ENCODE measurements at places on chromosomes 2 and 18.

DNA sequence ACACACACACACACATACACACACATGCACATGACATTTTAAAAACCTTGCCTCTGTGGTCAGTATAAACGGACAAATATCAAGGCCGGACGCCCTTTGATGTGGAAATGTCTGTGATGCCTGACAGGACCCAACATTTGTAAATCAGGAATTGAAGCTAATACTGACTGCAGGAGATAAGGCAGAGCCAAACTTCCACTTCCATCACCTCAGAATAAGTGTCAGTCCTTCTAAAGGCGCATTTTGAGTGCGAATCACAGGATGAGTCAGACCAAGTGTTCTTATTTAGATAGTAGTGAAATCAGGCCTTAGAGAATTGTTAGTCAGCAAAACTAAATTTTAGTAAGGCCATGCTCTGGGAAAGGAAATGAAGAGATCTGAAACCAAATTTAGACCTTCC lies 211.7 kb upstream of the LRATD1 start:
- DNase-seq, result no peak

- DNase-seq, result no peak
Measured at GRCh38 chr2:190413421-190413820, 5.3 kb downstream of the MFSD6 start.

GRCh38 chr18:63297687-63298399 lies 21.7 kb downstream of the BCL2 start:
- no peak for DNase-seq

DNA sequence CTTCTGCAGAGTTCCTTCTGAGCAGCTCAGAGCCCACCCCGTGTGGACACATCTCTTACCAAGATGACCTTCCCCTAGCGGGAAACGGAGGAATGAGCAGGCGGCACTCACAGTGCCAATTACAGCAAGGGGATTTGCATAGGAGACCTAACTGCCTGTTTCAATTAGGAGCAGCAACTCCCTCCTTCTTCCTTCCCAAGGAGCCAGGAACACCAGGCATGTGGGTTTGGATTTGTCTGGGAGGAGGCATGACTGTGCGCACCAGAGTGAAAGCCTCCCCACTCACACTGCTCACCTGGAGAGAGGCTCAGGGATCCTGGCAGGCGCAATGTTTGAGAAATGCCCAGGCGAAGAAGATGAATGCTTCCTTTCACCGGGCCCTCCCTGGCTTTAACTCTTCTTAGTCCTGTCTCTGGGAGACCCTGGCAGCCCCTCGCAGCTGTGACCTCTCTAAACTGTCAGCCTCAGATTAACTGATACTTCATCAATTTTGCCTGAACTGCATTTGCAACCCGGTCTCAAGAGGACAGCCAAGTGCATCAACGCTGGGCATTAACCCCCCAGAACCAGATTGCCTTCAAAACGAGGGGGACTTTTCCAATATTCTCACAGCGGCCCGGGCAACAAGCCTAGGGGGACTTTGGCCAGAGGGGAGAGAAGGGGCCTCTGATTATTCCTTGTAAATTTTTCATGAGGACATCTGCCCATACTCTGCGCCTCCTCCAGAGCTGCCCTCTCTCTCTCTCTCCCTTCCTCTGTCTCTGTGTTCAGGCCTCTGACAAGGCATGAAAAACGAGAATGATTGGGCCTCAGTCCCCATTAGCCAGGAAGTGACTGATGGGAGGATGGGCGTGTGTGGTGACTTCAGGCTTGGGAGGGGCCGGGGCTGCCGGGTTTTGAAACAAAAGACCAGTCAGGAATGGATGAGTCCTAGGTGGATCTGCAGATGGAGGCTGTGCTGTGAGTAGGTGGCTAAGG lies 93.8 kb downstream of the CMPK2 start:
- no peak for DNase-seq

- DNase-seq, result no peak
Measured at GRCh38 chr2:201847481-201847880, 41.1 kb downstream of the CDK15 start.

- no peak for DNase-seq
Measured at GRCh38 chr2:105574796-105575344, 169.8 kb upstream of the NCK2 start.

DNA sequence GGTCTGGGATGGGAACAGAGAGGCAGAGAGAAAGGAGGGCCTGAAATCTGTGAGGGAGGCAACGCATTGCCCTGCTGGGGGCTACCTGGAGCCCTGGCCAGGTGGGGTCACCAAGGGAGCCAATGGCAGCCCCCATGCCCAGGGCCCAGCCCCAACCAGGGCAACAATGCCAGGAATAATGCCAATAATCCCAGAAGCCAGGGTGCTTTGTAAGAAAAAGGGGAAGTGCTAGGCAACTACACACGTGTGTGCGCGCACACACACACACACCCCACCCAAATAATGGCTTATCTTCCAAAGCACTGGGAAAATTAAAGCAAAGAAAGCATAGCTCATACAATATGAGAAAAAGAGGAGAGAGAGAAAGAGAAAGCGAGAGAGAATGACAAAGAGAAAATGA lies 7.0 kb upstream of the CLEC4F start:
- DNase-seq, result no peak

GRCh38 chr2:7707723-7708122 lies 790.5 kb downstream of the RNF144A start:
- no peak for DNase-seq

GRCh38 chr2:76998704-76999103 lies 523.5 kb downstream of the LRRTM4 start:
- no peak for DNase-seq

GRCh38 chr2:217154923-217155322 lies 295.1 kb upstream of the TNP1 start:
- no peak for DNase-seq

DNA sequence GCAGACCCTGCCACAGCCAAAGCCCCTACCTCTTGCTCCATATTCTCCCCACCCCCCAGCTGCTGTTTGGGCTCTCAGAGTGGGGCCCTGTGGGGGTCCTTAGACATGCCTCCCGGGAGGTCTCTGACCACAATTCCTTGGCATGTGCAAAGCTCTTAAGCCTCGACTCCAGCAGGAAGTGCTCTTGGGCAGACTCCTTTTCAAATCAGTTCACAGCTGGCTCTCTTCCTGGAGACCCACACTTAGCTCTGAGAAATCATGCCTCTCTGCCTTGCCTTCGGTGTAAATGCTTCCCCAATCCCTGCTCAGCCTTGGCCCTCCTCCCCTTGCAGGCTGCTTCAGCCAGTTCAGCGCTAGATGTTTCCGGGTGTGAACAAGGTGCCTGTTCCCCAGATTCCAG lies 46.9 kb downstream of the NGEF start:
- no peak for DNase-seq

- DNase-seq, result no peak
Measured at GRCh38 chr2:162914161-162914560, 75.6 kb upstream of the KCNH7 start.

DNA sequence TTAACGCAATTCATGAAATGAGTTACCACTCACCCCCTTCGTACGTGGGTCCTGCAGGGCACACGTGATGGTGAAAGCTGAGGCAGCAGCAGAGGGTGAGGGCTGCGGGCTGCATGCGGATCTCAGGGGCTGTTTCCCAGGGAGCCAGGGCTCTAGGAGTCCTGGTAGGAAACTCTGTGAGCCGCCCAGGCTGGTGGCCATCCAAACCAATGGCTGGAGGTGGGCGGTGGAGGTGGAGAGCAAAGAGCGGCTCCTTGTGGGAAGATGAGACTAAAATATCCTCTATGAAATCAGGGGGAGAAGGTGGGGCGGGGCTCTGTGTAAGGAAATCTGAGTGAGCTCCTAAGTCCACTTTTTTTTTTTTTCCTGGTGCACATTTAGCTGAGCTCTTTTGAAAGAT lies 120.1 kb upstream of the SLC1A4 start:
- no peak for DNase-seq

DNA sequence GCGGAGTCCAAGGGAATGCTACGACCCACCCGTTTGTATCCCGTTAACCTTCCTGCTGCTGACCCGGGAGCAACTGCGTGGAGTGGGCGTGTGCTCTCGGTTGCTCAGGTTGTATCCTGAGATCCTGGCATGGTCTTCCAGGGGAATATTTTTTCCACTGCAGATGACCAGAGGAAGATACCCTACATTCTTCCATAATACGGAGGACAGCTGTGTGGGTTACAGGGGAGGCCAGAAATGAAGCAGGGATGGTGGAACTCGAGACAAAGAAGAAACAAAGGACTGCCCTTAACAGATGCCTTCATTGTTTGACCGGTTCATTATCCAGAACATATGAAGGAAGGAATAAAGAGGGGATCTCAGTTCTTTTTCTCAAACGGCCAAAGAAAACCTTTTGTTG lies 39.8 kb upstream of the CAB39 start:
- no peak for DNase-seq

DNA sequence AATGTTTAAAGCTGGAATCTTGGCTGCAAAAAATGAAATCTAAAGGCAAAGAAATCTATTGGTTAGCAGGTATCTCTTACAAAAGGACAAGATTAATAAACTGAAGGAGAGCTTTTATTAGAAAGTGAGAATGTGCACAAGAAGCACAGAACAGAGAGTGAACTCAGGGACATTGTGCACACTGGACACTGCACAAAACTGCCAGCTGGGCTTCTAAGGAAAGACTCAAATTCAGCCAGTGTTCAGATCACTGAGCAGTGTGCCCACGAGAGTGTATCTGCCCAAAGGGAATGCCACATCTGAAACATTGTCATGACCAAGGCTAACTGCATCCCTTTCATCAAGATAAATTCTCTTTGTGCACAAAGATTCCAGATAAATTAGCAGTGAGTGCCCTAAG lies 129.7 kb upstream of the KCNH7 start:
- no peak for DNase-seq

- DNase-seq, result no peak
Measured at GRCh38 chr2:148560496-148560895, 84.1 kb upstream of the EPC2 start.

GRCh38 chr18:23378302-23378686 lies 74.8 kb upstream of the RIOK3 start:
- no peak for DNase-seq

DNA sequence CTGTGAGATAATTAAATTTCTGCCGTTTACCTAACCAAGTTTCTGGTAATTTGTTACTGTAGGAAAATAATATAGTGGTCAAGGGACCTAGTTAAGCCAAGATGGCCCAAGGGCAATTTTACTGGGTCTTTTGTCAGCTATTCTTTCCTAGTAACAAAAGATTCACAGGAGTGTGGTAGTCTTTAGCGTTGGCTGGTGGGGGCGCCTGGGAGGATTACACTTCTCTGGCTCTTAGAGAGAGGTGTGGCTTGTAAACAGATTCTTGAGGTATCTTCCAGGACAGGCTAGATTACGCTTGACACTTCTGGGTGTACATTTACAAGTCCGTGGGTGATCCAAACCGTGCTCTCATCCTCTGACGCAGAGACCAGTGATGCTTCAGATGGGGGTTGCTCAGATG lies 3.3 kb upstream of the ACOXL start:
- DNase-seq, result no peak

DNA sequence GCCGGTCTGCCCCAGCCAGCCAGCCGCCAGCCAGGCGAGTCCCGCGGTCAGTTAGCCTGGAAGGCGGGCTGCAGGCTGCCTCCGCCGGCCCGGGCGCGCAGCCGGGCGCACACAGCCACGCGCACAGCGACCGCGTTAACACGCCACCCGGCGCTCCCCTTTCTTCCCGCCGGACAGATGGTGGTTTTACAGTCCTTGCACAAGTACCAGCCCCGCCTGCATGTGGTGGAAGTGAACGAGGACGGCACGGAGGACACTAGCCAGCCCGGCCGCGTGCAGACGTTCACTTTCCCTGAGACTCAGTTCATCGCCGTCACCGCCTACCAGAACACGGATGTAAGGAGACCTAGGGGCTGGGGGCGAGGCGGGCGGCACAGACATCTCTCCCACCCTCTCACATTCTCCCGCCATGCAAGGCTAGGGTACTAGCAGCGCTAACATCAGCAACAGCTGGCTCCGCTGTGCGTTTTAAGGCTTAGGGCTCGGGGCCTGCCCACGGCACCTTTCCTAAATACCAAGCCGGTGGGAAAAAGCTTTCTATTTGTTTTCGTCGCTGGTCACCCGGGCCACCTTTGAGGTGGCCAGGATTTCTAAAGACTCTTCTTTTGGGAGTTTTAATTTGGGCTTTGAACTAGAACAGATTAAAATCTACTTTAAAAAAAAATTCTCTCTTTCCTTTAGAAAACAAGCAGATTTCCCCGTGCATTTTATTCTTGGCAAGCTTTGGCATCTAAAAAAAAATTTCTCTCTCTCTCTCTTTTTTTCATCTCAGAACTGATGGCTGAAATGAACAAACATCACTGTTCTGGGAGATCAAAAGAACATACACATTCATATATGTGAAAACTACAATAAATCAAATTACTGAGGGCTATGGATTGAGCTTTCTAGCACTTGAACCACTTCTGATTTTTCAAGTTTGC lies 2.9 kb downstream of the TBR1 start:
- peak; percentile 20 for DNase-seq

- no peak for DNase-seq
Measured at GRCh38 chr2:172655838-172656573, 79.6 kb upstream of the RAPGEF4 start.

DNA sequence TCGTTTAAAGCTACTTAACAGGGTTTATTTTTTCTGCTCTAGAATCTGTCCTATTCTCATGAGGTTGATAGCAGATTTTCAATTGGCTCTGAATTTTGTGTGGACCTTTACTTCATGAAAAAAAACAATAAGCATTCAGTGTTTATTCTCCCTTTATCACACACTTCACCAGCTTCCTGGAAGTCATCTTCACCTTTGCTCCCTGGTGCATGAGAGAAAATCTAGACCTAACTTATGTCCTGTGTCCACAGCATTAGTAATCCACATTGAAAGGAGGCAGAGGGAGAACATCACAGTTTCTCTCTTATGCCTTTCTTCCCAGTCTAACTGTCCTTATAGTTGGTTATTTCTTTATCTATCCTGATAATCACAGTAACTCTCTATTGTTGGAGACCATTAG lies 316.1 kb downstream of the PTH2R start:
- DNase-seq, result no peak

- no peak for DNase-seq
Measured at GRCh38 chr2:17182399-17182798, 335.8 kb downstream of the RAD51AP2 start.

DNA sequence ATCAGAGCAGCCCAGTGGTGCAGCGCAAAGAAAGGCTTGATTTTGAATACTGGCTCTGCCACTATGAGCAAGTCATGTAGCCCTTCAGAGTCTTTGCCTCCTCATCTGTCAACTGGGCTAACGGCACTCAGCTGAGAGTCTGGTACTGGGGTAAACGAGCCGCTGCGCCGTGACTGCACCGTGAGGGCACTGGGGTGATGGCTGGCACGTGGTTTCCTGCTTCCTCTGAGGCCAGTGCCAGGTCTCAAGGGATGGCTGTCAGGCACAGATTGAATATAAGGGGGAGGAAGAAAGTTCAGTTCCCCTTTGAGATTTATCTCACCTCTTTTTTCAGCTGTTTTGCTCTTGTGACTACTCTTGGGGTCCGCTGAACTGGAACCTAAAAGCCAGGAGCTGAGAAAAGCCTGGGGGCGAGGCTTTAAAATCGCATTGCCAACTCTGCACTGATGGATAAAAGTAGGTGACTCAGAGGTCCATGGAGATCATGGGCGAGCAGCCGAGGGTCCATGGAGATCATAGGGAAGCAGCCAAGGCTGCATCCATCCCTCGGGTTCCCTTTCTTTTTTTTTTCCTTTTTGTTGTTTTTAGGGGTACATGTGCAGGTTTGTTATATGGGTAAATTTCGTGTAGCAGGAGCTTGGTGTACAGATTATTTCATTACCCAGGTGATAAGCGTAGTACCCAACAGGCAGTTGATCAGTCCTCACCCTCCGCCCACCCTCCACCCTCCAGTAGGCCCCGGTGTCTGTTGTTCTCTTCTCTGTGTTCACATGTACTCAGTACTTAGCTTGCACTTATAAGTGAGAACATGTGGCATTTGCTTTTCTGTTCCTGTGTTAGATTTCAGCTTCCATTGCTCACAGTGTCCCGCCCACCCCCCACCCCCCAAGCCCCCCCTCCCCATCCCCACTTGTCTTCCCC lies 114.3 kb downstream of the SPP2 start:
- DNase-seq, result peak; percentile 52
